Frontal cortex (tissue), 4 donors: ENCODE measurements at places on chromosomes 16 and 17. TPM values are rescaled to one million over a fixed set of nuclear protein-coding genes. Genes with fewer than 3 reads are reported as not detected.

DNA sequence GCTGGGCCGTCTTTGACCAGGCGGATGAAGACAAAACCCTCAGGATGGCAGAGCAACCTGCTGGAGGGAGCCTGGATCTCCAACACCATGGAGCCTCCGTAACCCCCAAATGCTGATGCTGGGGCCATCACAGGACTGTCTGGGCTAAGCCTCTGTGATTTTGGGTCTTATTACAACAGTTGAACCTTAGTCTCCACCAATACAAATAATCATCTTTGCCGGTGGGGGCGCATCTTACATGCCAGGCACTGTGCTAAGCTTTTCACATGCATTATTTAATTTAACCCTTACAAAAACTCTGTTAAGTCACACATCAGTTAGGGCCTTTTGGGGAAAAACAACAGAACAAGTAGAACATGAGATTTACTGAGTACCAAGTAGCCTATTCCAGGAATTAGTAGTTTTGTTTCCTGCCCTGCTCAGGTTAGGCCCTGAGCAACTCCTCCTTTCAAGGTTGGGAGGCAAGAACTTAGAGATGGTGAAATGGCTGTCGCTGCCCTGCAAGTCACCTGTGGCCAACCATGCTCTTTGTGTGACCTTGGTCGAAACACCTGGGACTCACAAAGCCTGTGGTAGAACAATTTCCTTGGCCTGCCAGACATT lies 8.9 kb upstream of the ITGAM start:
- DNase-seq, result no peak

- DNase-seq, result peak; percentile 20
These were observed 22.9 kb downstream of the CLUH start for GRCh38 chr17:2688351-2689342.

- DNase-seq, result no peak
These were observed 83.3 kb downstream of the NOG start for GRCh38 chr17:56676810-56677209.

GRCh38 chr16:24116989-24117388 lies 139.1 kb upstream of the CACNG3 start:
- DNase-seq, result no peak

DNA sequence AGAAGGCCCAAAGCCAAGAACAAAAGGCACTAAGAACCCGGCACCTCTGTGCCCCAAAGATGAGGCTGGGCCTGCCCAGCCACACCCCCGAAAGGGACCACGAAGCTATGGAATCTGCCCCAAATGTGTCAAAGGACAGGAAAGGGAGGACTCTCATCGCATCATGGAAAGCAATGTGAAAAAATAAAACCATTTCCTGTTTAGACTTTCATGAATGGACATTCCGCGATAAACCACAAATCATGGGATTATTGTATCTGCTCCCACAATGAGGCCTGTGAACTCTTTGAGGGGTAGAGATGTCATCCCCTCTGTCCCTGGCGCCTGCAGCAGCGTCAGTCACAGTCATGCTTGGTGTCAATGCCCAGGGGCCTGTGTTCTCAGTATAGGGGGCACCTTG lies 135.0 kb downstream of the COPRS start:
- no peak for DNase-seq

DNA sequence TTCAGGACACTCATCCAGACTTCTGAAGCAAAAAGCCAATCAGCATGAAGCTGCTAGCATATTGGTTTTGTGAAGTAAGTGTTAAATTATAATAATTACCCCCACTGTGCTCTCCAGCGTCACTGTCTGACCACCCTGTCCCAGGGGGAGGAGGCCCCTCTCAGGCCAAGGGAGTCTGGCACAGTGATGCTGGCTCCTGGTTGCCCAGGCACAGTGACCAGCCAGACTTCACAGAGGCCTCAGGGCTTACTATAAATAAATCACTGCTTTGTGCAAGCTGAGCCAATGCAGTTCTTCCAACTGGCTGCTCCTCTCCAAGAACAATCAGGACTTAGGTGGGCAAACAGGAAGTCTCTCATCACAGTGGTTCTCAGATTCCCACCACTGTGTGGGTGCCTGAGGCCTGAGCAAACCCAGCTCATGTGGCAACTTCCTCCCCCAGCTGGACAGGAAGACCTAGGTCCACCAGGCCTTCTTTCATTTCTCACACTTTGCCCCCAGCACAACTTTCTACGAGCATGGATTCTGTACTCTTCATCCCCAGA lies 1.7 kb upstream of the DBNDD1 start:
- no peak for DNase-seq

DNA sequence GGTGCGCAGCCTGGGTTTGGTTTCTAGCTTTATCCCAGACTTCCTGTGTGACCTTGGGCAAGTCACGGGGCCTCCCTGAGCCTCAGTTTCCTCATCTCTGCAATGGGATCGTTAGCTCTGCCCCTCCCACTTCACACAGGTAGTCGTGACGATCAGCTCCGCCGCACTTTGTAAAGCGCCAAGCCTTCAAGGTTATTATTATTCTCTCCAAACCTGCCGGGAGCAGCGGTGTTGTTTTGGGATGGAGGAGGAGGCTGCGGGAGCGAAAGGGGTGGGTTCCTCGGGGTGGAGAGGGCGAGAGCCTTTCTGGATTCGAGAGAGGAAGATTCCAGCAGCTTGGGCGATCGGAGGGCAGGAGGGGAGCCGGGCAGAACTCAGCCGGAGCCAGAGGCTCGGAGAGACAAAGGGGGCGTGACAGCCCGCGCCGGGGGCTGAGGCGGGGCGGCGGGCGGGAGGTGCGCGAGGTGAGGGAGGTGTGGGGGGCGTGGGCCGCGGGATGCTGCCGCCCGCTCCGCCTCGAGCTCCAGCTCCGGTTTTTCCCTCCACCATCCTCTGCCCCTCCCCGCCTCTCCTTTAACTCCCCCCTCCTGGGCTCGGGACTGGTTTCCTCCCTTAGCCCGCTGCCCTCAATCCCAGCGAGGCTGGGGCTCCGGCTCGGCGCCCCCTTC lies at the start of gene EFNB3:
Gene EFNB3 (plus strand): TSS at position 602 of the 668 bp plus-strand sequence. CDS start 397 bp downstream, outside the sequence.
- DNase-seq, result no peak

GRCh38 chr17:55216888-55217287 lies 47.9 kb upstream of the HLF start:
- DNase-seq, result no peak

DNA sequence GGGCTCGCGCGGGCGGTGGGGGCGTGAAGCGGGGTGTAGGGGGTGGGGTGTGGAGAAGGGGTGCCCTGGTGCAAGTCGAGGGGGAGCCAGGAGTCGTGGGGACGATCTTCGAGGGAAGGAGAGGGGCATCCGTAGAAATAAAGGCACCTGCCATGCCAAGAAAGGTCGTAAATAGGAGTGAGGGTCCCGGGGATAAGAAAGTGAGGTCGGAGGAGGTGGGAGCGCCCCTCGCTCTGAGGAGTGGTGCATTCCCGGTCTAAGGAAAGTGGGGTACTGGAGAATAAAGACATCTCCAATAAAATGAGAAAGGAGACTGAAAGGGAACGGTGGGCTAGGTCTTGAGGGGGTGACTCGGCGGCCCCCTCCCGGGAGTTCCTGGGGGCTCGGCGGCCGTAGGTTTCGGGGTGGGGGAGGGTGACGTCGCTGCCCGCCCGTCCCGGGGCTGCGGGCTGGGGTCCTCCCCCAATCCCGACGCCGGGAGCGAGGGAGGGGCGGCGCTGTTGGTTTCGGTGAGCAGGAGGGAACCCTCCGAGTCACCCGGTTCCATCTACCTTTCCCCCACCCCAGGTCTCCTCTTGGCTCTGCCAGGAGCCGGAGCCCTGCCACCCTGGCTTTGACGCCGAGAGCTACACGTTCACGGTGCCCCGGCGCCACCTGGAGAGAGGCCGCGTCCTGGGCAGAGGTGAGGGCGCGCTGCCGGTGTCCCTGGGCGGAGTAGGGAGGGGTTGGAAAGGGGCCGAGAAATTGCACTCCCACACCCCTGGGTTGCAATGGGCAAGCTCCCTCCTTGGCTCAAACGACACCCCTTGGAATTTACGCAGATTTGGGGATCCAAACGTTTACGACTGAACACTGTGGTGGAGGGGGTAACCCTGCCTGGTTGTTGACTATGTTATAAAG lies 888 bp downstream of the CDH1 start:
- DNase-seq, result peak; percentile 39

DNA sequence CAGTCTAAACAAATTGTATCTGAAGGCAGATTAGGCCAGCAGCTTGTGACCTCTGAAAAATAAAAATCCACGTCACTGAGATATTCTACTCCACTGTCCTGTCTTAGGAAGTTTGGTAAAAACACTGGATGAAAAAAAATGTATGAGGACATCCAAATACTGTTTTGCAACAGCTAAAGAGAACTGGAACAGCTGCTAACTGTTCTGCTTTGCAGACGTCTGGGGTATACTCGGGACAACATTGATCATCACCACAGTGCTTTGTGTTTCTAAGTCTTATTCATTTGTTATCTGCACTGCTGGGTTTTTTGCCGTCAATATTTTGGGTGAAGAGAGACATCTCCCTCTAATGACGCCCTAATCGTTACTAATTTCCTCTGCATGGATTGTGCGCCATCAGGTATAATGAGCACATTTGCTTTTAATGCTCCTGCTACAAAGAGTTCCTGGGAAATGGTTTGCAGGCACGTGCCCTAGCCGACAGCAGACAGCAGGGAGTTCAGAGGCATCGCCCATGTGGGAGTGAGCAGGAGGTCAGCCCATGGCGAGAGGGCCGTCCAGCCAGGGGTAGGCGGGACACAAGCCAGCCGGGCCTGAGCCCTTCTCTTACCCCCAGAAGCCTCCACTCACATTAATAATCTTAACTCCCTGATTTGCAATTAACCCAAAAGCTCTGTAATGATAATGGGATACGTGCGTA lies 87.0 kb downstream of the CBLN1 start:
- no peak for DNase-seq

DNA sequence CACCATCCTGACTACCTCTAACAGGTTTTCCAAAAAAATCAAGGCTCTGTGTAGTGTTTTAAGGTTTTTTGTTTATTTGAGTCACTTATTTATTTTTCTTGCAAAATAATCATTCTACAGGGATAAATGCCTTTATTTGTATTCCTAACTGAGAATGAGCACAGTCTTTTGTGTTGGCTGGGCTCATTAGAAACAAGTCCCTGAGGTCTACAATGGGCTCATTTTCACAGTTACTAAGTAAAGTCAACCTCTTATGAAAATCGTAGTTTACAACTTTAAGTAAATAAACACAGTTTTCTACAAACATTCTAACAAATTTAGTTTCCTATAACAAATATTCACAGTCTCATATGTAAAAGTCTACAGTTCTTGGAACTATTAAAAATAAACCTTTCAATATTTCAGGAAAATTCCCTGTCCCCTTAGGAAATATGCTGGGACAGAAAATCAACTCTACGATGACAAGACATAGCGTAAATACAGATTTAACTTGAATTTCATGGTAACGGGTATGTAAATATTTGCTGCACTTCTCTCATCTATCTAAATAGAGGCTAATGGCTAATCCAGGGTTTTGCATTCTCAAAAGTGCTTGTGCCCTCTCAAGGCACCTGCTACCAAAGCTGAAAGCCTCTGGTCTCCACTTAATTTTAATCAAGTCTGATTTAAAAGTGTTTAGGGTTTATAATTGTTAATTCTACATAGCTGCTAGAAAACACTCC lies 31.5 kb upstream of the CDH5 start:
- no peak for DNase-seq

DNA sequence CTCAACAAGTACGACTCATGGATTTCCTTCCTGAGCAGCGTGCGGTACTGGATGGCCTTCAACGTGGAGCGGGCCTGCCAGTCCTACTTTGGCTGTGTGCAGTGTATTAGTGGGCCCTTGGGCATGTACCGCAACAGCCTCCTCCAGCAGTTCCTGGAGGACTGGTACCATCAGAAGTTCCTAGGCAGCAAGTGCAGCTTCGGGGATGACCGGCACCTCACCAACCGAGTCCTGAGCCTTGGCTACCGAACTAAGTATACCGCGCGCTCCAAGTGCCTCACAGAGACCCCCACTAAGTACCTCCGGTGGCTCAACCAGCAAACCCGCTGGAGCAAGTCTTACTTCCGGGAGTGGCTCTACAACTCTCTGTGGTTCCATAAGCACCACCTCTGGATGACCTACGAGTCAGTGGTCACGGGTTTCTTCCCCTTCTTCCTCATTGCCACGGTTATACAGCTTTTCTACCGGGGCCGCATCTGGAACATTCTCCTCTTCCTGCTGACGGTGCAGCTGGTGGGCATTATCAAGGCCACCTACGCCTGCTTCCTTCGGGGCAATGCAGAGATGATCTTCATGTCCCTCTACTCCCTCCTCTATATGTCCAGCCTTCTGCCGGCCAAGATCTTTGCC lies 9.0 kb downstream of the HAS3 start:
- no peak for DNase-seq

The C1QTNF1 gene
- total RNA-seq, result 0.41 TPM

The NOTUM gene
- under 0.01 TPM for total RNA-seq

The CCDC144A gene
- 48.5 TPM for total RNA-seq

- DNase-seq, result no peak
These were observed 130.8 kb downstream of the TMEM132E start for GRCh38 chr17:34710226-34710625.

GRCh38 chr16:56625943-56626654 lies 518 bp downstream of the MT1E start:
- DNase-seq, result no peak

DNA sequence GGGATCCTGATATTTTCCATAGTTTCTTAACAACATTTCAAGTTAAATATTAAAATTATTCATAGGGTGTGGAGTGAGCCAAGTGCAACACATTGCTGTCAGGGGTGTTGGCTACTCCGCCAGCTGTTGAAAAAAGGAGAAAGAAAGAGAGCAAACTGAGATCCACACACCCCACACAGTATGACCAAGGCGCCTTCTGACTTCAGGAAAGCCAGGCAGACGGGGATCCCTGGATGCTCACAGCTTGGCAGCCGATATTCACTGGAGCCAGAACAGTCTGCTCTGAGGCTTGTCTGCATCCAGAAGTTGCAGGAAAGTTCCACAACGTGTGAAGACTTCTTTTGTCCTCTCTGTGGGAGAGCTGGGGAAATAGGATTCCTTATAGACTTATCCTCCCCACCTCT lies 9.3 kb downstream of the CHD9NB start:
- no peak for DNase-seq

- DNase-seq, result no peak
These were observed 40.7 kb downstream of the TBX4 start for GRCh38 chr17:61492759-61493526.

DNA sequence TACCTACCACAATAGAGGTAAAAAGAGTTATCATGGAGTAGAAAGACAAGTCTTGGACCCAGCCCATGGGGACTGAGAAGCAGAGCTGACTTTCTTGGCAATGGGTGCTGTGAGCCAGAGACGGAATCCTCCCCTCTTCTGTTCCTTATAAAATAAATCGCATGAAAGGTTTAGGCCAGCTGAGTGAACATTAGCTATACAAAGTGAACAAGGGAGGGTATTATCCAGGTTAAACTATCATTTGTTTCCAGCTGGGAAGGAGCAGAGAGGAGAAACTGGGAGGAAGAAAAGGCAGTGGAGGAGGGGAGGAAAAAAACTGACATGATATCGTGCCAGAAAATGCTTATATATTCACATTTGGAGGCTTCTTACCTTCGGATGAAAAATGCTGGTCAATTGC lies 13.3 kb upstream of the PAFAH1B1 start:
- DNase-seq, result no peak

The SULT1A3 gene
- 5.3 TPM for total RNA-seq
